Renal pelvis (tissue), 12 donors: ENCODE measurements at places on chromosomes 1 and 21. TPM values are rescaled to one million over a fixed set of nuclear protein-coding genes. Genes with fewer than 3 reads are reported as not detected.

Gene AMPD1
- not detected for polyA plus RNA-seq

Gene SH2D2A
- 0.65 TPM for polyA plus RNA-seq

Gene TNNI3K
- 2.2 TPM for polyA plus RNA-seq

Gene GPR37L1
- polyA plus RNA-seq: 0.09 TPM

Gene PROX1
- polyA plus RNA-seq: 7.4 TPM

DNA sequence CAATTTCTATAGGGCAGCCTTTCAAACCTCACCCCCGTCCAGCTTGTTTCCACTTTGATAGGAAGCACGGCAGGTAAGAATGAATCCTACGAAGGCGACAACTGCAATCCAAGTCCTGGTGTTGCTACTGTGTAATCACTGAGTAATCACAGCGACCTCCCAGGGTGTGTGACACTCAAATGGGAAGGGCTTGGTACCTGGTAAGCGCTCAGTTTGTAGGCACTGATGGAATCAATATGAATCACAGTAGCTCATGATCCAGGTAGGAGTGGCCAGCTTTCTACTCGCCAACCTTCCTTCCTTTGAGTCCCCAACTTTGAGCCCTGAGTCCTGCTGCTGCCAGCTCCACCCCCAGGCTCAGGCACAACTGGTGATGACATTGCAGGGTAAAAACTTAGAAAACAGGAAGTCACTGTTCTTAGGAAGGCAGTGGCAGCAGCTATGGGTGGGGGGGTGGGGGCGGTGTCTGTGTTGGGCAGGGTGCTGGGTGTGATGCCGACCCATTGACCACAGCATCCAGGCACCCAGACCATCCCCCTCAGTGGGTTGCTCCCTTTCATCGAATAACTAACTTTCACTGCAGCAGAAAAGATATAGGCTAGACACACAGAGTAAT, 70.7 kb downstream of the CD247 start:
- no peak for DNase-seq

- DNase-seq: no peak
These were observed 144.0 kb upstream of the CD34 start for GRCh38 chr1:208054911-208055379.

DNA sequence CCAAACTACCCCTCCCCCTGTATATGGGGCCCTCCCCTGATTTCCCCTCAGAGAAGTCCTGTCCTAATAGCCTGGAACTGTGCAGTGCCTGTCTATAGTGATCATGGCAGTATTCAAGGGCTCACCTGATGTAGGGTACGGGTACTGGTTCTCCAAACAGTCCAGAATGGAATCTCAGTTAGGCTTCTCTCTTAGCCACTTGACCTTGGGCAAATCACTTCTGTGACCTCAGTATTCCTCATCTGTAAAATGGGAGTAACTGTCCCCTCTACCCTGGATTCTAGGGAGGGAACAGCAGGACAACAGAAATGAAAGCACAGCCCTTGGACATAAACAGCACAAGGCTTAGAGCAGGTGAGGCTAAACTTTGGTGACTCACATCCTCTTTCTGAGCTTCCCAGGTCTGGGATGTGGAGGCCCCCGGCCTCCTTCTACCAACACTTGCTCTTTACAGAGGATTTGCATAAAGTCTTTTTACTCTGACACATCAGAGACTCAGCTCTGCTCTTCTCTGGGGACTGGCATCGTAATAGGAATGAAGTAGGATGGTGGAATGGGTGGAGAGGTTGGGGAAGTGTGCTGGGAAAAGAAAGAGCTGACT, 20.0 kb upstream of the PDZK1IP1 start:
- DNase-seq: no peak
